Fibroblast of the conjunctiva (primary cell): ENCODE measurements at places on chromosomes 2 and 18.

GRCh38 chr2:85259101-85259590, 68.6 kb downstream of the TGOLN2 start:
- DNase-seq: peak; percentile 53

GRCh38 chr2:73072129-73072395, 550 bp upstream of the SFXN5 start:
- no peak for DNase-seq

GRCh38 chr18:47316924-47317323, 65.5 kb upstream of the SKOR2 start:
- DNase-seq: no peak

DNA sequence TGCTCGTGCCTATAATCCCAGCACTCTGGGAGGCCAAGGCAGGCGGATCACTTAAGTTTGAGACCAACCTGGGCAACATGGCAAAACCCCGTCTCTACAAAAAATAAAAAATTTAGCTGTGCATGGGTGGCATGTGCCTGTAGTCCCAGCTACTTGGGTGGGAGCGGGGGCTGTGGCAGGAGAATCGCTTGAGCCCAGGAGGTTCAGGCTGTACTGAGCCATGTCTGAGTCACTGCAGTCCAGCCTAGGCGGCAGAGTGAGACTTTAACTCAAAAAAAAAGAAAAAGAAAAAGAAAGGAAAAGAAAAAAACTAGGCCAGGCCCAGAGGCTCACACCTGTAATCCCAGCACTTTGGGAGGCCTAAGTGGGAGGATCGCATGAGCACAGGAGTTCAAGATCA, 30.8 kb downstream of the TWSG1 start:
- DNase-seq: no peak

- no peak for DNase-seq
These were observed 90.5 kb downstream of the TMEM185B start for GRCh38 chr2:120132691-120133090.

GRCh38 chr2:66874411-66874810, 439.5 kb downstream of the MEIS1 start:
- DNase-seq: no peak

DNA sequence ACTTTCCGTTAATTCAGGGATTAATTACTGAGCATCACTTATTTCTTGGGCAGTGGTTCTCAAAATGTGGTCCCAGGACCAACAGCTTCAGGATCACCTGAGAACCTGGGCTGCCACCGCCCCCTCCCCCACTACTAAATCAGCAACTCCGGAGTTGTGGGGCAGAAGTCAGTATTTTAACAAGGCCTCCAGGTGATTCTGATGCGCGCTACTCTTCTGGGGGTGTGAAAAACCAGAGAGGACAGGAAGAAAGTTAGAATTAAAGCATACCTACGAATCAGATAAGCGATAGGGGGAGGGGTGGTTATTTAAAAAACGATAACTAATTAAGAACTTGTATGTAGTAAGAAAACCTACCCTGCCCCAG, 319 bp downstream of the ZSCAN30 start:
- no peak for DNase-seq

DNA sequence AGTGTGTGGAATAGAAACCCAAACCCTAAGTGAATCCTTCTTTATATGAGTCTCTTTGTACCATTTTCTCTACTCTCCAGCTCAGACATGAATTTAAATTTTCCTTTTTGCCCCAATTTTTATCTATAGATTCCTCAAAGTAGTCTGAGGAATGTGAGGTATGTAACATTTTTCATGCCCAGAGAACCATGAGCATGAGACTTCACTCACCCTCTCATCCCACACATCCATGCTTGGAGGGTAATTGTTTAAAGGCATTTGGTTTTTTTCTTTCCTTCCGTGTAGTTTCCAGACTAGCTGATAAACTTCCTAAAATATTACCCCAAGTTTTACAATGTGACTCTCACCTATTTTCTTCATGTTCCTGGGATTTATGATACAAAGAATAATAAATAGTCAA, 2056.8 kb upstream of the CELF4 start:
- no peak for DNase-seq

DNA sequence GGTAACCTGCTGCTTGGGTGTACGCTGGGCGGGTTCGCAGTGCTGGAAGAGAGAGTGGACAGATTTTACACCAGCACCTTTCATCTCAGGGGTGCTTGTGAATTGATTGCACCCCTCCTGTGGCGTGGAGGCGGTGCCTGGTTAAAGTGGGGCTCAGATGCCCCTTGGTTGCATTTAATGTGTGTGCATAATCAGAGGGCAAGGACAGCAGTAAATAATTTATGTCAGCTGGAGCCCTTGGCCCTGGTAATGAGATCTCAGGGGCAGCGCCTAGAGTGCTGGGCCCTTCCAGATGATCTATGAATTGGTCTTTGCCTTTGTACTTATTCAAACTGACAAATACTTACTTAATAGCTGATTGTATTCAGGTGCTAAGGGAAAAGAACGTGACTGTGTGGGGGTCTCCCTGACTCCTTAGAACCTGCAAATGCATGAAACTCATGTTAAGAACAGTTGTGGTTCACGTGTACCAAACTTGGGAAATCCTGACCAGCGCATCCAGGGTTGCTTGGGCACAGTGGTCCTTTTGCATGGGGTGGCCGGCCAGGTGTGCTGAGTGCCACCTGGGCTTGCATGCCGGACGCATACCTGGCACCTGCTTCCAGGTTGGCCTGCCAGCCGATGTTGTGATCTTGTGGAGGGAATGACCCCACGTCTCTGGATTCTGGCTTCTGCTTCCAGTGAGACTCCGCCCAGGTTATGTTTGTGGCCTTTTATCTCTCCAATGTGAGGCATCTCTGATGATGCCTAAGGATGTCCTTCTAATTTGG, 118.5 kb downstream of the AGAP1 start:
- no peak for DNase-seq

GRCh38 chr18:13606604-13607254, 119.6 kb downstream of the FAM210A start:
- no peak for DNase-seq

GRCh38 chr2:144632809-144633208, 112.9 kb upstream of the ZEB2 start:
- DNase-seq: no peak

GRCh38 chr2:126880817-126881216, 17.9 kb upstream of the TEX51 start:
- DNase-seq: no peak

GRCh38 chr2:60794271-60794863, 38.3 kb downstream of the PAPOLG start:
- DNase-seq: peak; percentile 6

DNA sequence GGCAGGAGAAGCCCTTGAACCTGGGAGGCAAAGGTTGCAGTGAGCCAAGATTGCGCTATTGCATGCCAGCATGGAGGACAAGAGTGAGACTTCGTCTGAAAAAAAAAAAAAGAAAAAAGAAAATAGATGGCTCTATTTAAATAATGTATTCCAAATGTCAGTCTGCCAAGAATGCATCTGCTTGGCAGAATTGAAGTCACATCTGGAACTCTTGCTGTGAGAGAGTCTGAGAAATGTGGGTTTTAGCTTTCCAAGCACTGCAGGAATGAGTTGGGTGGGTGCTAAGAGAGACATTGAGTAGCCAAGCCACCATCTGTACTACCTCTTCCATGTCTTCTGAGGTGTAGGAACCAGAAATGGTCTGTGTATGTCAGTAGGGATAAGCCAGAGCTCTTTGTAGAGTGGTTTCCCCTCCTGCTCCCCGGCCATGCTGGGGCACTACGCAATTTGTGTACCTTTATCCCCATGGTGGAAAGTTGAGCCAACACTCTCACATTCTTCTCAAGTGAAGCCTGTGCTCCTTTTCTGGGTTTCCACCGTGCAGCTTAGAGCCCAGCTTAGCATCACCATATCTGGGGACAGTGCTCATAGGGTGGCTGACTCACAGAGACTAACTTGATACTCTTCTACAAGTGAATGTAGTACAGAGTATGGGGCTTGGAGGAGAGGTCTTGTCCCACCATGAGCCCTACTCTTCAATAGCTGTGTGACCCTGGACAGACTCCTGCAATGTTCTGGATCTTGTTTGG, 25.3 kb downstream of the IL1F10 start:
- no peak for DNase-seq

DNA sequence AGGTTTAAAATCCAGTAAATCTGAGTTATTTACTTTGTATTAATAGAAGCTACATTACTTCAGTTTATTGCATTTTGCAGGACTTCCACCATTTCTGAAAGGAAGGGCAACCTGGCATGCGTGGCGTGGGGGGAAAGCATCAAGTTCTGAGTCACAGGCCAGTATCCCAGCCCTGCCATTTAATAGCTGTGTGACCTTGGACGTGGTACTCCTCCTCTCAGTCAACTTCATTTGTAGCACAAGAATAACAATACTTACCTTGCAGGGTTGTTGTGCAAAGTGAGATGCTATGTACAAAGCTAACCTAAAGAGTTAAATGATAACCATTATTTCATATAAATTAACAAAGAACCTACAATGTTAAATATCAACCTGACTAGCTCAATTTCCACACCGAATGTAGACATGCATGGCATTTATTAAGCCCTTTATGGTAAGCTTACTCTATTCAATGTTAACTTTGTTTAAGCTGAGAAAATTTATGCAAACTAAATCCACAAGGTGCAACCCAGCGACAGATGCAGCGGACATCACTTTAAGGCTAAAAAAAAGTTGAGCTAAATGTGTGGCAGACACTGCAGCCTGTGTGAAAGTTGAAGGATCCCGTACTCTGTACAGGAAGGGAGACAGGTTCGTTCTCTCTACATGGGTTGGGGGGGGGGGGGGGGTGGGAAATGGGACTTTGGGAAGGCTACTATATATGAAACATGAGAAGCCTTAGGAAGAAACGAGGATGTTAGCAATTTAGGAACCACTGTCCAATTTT, 17.2 kb upstream of the STPG4 start:
- DNase-seq: no peak

DNA sequence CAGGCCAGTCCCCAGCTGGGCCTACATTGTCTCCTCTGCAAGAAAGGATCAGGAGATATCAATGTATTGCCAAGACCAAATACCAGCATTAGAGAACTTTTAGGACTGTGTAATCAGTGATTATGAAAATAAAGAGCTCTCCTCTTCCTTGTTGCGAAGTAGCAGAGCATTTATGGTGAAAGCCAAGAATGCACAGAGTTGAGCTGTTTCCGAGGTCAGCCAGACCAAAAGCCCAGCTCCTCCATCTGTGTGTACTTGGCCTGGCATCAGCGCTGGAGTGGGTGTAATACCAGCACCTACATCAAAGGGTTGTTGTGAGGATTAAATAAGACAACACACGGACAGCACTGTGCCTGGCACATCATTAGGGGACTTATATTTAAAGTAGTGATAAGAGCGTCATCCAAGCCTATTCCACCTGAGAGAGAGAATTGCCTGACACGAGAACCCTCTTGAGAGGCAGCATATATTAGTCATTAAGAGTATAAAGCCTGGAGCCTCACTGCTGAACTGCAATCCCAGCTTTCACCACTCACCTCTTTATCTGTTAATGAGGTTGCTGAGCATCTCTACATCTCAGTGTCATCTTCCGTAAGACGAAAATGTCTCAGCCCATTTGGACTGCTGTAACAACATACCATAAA, 7.4 kb upstream of the SLC16A14 start:
- no peak for DNase-seq

DNA sequence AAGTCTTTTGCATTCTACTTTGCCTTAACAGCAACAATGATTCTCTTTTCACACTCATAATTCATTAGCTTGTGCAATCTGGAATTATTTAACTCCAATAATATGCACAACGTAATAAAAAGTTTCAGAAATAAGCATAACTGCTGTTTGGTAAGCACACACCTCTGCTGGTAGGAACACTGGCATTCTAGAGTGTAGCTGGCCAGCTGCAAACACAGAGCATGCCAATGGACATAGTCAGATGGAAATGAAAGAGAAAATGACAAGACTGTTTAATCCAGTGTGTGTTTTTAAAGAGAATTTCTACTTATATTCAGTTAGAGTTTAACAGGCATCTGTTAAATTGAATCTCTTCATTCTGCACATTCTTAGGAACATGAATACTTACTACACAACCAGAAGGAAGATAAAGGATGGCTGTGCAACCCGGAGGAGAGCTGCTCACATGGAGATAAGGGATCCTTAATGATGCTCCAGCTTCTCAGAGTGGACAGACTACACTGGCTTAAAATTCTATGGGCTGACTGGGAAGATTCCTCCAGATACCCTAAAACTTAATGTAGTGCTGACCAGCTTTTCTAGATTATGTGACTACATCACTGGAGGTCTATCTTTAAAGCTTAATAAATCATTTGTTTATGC, 94.6 kb upstream of the CHAC2 start:
- no peak for DNase-seq

DNA sequence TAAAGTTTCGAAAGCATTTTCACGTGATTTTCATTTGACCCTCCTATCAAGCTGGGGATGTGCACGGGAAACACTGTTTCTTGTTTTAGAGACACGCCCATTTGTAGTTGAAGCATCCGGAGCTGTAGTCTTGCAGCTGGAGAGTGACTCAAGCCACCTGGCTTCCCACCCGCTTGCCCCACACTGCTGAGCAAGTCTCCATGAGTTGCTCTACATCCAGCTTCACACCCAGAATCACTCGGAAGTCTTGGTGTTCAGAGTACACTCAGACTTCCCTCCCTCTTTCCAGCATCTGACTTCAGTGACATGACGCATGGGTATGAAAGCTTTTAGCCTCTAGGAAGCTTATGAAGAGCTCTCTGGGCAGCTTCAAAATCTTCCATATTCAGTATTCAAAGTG, 262.4 kb downstream of the NBAS start:
- DNase-seq: no peak

- DNase-seq: no peak
These were observed 1.9 kb downstream of the TANC1 start for GRCh38 chr2:158970241-158970751.

- DNase-seq: no peak
These were observed 45.9 kb downstream of the TGIF1 start for GRCh38 chr18:3495691-3496430.

- DNase-seq: no peak
These were observed 185.4 kb upstream of the SKOR2 start for GRCh38 chr18:47436871-47437270.

DNA sequence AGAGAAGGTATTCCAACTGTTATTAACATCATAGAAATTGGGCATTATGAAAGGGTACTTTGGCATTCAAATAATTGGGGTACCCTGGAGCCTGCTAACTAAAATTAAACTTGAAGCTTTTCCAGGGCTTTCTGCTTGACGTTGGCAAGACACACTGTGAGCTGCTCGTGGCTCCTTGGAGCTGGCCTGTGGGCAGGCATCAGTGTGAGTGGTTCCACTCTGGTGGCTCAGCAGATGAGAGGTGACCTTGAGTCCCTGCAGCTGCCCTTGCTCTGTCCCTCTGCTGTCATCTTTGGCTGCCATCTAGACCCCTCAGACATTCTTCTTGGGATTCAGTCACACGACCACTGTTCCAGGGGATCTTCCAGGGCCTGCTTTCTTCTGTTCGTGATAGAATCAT, 6.7 kb downstream of the CNNM3 start:
- no peak for DNase-seq
